ENCODE measurements at places on chromosomes 1 and 21.
A peak's percentile ranks its signal among the peaks of the same experiment; 100 is the strongest.

DNA sequence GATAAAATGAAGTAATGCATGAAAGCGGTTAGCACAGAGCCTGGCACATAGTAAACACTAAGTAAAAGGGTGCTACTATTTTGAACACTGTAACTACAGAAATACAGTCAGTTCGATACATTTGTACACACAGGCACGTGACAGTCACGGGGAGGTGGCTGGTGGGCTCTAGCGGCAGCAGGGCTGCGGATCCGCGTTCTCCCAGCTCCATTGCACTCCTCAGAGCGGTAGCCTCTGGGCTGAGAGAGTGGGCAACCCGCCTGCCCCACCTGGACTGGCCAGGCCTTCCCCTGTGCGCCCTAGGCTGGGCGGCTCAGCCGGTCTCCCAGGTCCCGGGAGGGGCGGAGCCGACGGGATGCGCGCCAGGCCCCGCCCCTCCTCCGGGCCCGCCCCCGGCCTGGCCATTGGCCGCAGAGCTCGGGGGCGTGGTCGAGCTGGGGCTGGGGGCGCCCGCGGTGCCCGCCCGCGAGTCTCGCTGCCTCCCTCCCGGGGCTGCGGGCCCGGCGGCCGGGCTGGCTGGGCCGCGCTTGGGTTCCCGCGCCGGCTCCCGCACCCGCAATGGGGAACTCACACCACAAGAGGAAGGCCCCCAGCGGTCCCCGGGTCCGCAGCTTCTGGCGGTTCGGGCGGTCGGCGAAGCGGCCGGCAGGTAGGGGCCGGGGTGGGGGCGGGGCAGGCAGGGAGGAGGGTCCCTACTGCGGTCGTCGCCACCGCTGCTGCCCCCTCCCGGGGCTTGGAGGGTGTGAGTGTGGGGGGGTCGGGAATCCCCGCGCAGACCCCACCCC is 51.2 kb upstream of the SYNC start:
- peak; percentile 24 for DNase-seq

GRCh38 chr1:218250492-218250891 is 34.6 kb upstream of the RRP15 start:
- no peak for DNase-seq

DNA sequence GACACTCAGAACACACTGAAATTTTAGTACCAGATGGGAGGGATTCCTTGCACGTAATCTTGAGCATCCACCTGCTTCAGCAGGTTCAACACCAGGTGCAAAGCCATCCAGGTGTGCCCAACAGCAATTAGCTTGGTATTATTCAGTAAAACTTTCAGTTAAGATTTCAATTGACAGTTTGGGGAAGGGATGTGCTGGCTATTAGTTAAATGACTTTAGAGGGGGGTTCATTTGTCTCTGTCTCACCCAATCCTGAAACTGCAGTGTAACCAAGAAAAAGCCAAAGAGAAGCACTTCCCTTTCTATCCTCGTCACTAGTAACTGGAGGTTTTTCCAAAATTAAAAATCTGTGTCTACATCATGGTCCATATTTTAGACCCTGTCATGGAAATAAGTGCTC is 90.9 kb downstream of the PIK3R3 start:
- DNase-seq = no peak

DNA sequence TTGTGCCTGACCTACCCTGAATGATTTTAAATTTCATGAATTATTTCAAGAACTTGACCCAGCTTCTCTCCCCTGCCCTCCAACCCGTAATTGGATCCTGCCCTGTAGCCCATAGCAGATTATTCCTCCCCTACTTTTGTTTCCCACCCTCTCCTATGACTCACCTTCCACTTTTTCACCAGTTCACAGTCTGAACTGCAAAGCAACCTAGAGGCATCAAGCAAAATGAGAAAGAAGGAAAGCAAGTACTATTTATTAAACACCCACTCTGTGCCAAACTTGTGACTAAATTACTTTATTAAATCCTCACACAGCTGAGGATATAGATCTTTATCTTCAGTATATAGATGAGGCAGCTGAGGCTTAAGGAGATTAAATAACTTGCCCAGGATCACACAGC is 20.7 kb upstream of the IKBKE start:
- DNase-seq = no peak

DNA sequence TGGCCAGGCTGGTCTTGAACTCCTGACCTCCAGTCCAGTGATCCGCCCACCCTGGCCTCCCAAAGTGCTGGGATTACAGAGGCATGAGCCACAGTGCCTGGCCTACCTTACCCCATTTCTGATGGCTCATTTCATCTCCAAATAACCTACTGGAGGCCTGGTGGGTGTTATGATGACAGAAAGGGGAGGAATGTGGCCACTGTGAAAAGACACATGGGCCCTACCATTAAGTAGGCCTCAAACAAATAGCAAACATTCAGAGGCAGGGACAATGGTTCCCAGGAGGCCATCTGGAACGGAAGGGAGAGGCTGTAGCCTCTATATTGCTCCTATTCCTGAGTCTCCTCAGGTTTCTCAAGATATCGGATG is 932 bp upstream of the FCRLA start:
- DNase-seq = no peak

GRCh38 chr1:58804853-58805565 is 21.2 kb upstream of the JUN start:
- DNase-seq = no peak

- DNase-seq = no peak
Measured at GRCh38 chr1:226548256-226549093, at the start of gene STUM. STUM (plus strand) TSS chr1:226548764; CDS start chr1:226548905, 141 bp downstream.

- DNase-seq = no peak
Measured at GRCh38 chr1:57065442-57065841, 99.6 kb upstream of the C8B start.

- no peak for DNase-seq
Measured at GRCh38 chr1:165903672-165904071, 76.3 kb downstream of the UCK2 start.

DNA sequence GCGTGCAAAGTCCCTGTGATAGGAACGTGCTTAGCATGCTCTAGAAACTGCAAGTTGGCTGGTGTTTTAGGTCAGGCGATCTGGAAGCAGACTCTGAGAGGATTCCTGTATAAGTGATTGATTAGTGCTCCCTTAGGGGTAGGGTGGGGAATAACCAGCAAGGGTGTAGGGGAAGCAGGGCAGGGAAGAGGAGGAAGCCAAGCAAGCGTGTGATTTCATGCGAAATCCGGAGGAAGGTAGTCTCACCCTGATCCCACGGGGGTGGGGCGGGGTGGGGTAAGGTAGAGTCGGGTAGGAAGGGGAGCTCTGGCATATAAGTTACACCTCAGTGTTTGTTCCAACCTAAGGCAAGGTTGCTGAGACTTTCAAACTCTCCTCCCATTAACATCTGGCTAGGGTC is 24.9 kb upstream of the CTPS1 start:
- no peak for DNase-seq

DNA sequence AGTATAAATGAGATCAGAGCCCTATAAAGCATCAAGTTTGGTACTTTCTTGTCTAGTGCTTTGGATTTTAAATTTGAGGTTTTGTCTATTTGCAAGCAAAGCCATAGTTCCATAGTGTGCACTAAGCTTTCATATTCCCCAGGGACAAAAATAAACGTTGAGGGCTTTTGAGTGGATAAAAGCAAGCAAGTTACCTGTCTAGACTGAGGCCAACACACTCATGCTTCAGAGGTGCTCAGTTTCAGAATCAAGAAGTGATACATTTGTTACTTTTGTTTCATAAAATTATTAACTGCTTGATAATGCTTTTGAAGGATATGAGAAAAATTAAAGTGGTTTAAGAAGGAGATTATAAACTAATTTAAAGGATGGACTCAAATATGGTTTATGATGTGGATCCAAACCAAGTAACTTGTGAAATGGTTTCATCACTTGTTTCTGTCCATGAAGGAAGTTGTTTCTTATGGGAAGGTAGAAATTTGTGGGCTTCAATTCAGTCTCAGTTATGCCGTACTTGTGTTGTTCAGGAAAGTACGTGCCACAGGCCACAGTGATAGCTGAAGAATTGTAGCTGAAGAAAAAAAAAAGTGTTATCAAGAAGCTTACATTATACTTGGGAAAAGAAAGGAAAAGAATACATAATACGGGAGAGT is 71.2 kb downstream of the CHRM3 start:
- no peak for DNase-seq

GRCh38 chr1:43994794-43995790 is 3.7 kb downstream of the CCDC24 start:
- DNase-seq = no peak

- no peak for DNase-seq
Measured at GRCh38 chr1:211378844-211379243, 52.2 kb downstream of the TRAF5 start.

- DNase-seq = no peak
Measured at GRCh38 chr1:9211291-9211811, 23.2 kb upstream of the H6PD start.

- DNase-seq = no peak
Measured at GRCh38 chr1:38173848-38174247, 127.3 kb upstream of the POU3F1 start.

DNA sequence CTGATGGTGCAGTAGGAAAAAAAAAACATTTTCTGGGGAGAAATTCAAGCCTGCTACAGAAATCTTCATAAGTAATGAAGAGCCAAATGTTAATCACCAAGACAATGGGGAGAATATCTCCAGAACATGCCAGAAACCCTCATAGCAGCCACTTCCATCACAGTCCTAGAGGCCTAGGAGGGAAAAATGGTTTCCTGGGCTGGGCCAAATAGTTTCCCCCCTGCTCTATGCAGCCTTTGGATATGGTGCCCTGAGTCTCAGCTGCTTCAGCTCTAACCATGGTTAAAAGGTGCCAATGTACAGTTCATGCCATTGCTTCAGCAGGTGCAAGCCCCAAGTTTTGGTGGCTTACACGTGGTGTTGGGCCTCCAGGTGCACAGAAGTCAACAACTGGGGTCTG is 113.1 kb downstream of the ZNF648 start:
- no peak for DNase-seq

DNA sequence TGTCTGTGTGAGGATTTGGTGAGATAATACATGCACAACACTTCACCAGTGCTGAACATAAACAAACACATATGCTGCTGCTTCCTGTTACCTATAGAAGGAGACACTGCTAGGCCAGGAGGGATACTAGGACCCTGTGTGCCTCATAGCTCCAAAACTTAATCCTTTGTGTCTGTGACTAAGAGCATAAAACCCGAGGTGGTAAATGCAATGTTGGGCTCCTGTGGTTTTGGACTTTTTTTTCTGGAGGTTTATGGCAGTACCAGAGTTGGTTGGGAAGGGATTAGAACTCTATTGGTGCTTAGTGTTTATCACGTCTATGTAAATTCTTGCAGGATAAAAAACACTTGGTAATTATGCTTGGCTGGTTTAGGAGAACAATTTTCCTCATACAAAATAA is 122.9 kb downstream of the NUF2 start:
- DNase-seq = no peak

GRCh38 chr21:45897191-45898027 is 84.2 kb upstream of the COL6A1 start:
- no peak for DNase-seq

DNA sequence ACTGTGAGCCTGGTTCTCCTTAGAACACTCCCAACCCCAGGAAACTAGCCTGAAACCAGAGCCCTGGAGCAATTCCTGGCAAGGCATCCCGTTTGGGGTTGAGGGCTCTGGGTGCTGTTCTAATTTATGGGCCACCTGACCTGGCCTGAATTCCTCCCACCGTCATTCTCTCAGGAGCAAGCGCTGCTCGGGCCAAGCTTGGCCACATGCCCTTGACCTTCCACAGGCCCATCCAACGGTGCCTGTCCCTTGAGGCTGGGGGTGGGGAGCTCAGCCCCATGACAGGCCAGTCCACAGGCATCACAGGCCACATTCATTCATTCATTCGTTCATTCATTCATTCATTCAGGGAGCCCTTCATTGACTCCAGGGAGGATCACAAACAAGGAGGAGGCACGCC is 5.3 kb downstream of the PADI2 start:
- DNase-seq = no peak

DNA sequence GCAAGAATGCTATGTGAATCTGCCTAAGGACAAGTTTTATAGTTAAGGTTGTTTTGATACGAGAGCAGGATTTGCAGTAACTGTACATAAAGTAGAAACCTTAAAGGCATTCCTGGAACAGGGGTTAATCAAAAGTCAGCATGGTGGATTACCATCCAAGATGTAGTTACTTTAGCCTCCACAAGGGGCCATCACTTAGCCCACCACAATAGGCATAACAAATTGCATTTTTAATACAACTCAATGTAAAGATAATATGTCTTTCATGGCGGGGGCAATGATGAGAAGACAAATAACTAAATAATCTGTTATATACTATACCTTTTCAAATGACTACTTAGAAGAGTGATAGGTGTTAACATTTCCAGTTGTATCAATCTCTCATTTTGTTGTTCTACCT is 611.2 kb upstream of the ADGRL4 start:
- no peak for DNase-seq

- DNase-seq = no peak
Measured at GRCh38 chr21:42213082-42213774, 5.7 kb upstream of the ABCG1 start.

DNA sequence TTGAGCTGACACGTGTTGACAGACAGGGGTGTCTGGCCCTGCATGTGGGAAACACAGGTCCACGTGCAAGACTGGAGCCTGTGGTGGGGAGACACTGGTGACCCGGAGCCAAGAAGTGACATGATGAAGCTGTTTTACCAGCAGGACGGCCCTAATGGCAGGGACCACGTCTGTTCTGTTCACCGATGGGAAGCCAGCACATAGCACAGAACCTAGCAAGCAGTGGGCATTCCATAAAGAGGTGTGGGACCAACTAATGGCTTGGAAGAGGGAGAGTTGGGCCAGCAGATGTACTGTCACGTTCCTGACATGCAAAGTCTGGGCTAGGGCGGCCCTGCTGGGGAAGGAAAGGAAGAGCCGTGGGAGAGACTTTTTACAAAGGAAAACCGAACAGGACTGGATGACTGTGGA is 15.3 kb downstream of the NAV1 start:
- no peak for DNase-seq

- DNase-seq = no peak
Measured at GRCh38 chr1:62905309-62905708, 121.4 kb downstream of the ATG4C start.

DNA sequence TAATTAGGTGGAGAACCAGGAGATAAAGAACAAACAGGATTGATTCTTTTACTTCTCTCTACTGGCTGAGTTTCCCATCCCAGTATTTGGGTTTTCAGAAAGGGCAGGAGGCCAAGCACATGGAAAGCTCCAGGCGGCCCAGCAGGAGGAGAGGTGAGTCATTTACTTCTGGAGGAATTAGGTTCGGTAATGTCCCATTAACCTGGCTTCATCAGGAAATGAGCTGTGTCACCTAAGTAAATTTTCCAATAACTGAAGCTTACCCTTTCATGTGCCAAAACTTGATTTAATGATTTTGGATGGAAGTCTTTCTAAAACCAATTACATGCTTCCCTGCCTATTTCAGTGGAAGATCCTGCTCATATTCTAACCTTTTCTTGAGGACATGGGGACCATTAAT is 257.6 kb upstream of the USP24 start:
- no peak for DNase-seq

Data from activated CD4-positive, CD25-positive, alpha-beta regulatory T cell (primary cell).